Osteocyte (in vitro differentiated cells): ENCODE measurements at places on chromosomes 7 and 10.

DNA sequence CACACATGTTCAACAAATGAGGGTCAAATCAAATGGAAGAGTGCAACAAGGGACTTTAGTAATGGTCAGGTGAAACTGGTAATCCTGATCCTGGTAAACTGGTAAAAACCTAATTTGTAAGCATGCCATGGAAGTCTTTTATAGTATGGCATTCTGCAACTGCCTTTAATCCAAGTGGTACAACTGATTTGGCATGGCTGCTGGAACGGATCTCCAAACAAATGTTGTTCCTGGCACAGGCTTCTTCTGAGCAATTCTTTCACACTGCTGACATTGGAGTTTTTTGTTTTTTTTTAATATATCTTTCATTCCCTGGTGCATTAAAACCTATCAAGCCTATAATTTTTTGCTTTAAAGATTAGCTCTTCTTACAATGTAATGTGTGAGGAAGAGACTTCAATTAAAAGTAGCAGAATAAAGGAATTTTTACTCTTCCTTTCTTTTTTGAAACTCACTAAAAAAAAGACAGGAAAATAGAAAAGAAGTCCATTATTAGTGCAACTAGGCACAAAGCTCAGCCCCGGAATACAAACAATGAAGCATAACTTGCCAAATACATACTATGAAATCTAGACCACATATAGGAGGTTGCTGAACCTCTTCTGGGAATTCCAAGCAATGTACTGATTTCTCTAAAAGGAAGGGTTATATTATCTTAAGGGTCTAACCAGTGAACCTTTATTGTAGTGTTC lies 79.3 kb upstream of the OIT3 start:
- DNase-seq, result no peak

DNA sequence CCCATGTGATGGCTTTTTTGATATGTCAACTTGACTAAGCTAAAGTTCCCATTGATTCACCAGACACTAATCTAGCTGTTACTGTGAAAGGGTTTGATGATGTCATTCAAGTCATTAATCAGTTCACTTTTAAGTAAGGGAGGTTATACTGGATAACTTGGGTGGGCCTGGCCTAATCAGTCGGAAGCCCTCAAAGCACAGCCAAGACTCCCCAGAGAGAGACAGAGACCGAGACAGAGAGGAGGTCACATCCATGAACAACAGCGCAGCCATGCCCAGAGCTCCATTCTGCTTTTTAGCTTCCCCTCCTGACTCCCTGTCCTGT lies 103.4 kb downstream of the TRIL start:
- DNase-seq, result no peak

DNA sequence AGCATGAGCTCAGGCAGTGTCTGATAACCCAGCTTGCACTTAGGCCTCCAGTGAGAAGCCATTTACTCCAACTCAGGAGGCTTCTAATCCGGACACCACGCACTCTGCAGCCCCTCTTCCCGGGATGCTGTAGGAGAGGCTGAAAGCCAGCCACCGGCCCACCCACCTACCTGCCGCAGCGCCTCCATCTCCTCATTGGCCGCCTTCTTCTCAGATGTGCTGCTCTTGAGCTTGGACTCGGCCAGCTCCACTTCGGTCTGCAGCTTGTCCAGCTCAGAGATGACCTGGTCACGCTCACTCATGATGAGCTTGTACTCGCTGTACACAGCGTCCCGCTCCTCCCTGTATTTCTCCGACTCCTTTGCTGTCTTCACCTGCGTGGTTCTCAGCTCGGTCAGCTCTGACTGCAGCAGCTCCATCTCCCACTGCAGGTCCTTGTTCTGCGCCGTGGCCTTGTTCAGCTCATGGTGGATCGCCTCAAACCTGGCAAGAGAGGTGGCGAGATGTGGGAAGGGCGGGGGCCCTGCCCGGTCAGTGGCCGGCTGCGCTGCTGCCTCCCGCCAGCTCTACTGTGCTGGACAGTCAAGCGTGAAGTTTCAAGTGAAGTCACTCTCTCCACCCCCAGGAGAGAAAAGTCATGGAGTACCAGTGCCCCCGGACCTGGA lies 84.7 kb downstream of the DLG5 start:
- no peak for DNase-seq

DNA sequence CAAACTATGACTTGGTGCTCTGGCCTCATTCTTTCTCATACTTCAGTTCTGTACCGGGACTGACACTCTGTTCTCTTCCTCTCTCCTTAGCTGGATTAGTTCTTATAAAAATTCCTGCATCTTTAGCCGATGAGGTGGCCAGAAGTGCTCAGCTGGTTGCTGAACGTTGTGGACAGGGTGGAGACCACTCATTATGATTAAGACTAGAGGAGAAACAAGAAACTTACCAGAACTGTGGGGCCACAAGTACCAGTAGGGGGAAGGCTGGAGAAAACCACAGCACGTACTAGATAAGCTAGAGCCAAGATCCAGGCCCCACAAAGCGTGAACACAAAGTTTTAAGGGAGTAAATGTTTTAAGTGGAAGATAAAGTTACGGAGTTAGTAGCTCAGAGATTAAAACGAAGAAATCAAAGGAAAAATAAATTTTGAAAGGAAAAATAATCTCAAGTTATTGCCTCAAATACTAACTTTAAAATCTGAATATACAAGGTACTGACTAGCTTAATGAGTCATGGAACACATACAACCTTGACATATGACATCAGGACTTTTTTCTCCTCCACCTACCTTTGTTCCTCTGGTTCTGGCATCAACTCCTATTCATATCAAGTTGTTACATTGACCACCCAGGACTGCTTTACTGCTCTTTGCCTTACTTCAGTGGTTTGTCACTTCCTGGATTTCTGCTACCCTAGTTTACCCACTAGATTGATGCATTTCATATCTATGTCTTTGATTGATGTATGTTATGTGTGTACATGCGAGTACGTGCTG lies 469.0 kb downstream of the TFEC start:
- DNase-seq, result no peak

GRCh38 chr7:98463837-98464557 lies 63.1 kb upstream of the BAIAP2L1 start:
- no peak for DNase-seq

GRCh38 chr10:97090035-97090434 lies 95.7 kb downstream of the SLIT1 start:
- no peak for DNase-seq

GRCh38 chr7:83105063-83105462 lies 57.6 kb downstream of the PCLO start:
- no peak for DNase-seq

- no peak for DNase-seq
These were observed 38.7 kb upstream of the GSAP start for GRCh38 chr7:77454802-77455201.

- no peak for DNase-seq
These were observed 74.9 kb downstream of the RSU1 start for GRCh38 chr10:16742165-16742960.

DNA sequence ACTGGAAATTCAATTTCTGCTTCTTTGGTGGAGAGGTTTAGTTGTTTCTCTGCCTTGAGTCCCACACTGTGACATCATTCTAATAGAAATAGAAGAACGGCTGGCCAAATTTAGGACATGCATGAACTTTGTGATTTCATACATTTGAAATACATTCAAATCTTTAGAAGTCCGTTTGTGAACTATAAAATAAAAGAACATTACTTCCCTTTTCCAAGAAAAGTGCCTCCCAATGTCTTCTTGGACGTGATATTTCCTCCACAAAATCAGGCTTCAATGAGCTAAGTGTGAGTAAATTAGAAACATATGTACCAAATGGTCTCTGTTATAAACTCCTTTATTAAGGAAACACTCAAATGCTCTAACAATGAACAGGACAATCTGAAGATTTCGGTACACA lies 314.5 kb upstream of the AKR1E2 start:
- DNase-seq, result no peak

- DNase-seq, result no peak
These were observed 297.9 kb upstream of the ETV1 start for GRCh38 chr7:14287398-14287797.

DNA sequence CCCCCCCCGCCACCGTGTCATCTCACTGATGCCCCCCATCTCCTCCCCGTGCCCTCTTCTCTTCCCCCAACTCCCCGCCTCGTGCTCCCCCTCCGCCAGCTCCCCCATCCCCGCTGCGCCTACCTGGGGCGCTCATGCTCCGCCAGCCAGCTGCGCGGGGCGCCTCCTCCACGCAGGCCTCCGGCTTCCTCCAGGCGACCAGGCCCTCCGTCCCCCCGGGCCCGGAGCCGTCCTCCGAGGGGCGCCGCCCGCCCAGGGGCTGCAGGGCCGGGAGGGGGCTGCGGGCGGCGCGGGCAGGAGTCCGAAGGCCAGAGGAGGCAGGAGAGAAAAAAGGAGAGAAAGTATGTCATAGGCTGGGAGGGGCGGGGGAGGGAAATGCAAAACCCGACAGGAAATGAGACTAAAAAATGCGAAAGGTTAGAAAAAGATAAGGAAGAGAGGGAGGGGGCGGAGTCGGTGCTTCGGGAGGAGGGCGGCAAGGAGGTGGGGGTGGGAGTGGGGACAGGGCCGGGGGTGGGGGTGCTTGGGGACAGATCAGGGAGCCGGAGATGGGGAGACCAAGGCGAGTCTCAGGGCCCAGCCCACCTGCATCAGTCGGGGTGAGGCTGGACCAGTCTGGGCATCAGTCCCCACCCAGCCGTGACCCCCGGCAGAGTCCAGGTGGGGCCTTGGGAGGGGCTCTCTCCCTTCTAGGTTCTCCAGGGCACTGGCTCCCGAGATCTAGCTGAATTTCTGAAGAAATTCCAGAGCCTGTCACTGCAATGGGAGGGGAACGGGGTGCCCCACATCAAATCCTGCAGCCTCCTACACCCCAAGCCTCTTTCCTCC lies at the start of gene CARD11:
Gene CARD11 (minus strand): TSS at position 324 of the 828 bp plus-strand sequence. CDS start 85,361 bp downstream, outside the sequence.
- DNase-seq, result no peak

DNA sequence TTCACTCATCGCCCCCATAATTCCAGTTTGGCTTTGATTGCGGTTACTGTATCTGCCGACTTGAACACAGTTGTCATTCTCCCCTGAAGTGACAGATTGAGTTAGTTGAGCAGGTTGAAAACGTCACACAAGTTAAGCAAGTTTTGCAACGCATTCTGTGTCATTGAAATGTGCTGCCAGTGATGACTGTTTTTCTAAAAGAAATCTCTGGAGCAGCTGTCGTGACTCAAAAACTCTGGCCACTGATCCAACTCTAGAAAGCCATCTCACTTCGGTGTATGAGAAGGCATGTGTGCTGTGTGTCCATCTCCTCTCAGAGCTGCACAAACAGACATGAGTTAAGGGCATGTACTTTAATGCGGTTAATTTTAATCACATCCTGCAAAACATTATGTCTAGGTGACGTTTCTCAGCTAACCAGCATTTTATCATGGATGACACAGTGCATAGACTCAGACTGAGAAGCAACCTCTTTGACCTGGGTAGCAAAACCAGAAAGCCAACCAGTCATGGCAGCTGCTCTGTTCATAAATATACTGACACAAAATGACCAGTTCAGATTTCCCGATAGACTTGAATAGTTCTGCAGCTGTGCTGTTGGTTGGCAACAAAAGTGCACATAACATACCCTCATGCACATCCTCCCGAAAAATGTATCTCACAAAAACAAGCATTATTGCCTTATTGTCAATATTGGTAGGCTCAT lies 69.3 kb downstream of the CSTF2T start:
- DNase-seq, result no peak

GRCh38 chr10:74934100-74934812 lies 107.9 kb downstream of the KAT6B start:
- DNase-seq, result no peak

DNA sequence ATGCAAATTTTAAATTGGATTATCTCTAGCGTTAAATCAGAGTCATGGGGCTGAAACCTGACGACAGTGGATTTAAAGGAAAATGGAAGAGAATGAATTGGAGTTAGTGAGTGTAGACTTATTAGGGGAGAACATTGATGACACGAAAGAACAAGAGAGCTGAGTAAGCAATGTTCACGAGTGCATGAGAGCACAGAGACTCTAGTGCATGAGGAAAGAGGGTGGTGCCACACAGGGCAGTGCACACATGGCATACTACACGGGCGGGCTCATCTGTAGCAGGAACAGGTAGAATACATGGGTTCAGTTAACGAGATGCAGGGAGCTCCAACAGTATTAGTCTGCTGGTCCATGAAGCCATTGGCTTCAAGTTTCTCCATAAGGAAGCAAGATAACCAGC lies 53.9 kb downstream of the USP6NL start:
- DNase-seq, result no peak

DNA sequence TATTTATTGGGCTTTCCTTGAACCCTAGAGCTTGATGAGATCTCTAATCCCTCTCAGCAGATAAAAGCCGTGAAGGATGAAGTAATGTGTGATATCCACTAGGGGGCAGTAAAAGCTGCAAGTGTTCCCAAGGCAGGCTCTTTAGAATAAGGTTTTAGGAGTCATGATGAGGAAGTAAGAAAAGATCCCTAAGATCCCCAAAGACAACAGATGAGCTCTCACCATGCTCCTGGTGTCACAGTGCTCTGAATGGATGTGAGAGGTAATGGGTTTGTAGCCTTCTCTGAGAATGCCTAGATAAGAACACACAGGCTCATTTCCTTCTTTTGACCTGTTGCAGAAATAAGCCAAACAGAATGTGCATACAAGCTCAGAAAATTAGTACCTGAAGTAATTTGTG lies 70.4 kb upstream of the ITPRID1 start:
- no peak for DNase-seq

GRCh38 chr10:17768957-17769356 lies 17.0 kb downstream of the TMEM236 start:
- no peak for DNase-seq

- no peak for DNase-seq
These were observed 138.2 kb upstream of the SORCS3 start for GRCh38 chr10:104502907-104503306.

- DNase-seq, result no peak
These were observed 1.4 kb downstream of the ANKMY2 start for GRCh38 chr7:16644157-16644556.

- DNase-seq, result no peak
These were observed 17.1 kb downstream of the LANCL2 start for GRCh38 chr7:55382251-55382650.

GRCh38 chr10:125538947-125539731 lies 143.8 kb downstream of the TEX36 start:
- DNase-seq, result no peak

DNA sequence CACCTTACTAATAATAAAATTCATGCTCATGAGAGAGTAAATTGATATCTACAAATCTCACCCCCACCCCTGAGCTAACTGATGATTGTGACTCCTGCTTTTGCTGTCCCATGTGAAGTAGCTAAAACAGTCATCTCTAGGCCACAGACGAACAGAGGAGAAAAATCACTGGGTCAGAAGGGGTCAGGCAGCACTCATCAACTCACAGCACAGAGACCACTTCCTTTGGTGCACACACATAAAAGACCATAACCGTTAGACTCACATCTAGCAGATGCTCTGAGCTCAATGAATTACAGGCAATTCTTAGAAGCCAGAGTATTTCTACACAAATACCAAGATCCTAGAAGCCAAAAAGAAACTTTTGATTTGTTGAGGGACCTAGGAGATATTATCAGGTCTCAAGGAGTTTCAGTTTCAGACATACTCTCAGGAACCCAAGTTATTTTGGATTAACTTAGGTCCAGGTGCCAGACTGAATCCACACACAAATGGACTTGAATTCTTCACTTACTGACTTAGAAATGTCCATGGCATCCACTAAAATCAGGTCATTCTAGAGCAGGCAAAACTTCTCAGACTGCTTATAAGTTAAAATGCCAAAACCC lies 65.0 kb upstream of the TES start:
- no peak for DNase-seq

GRCh38 chr7:25698451-25699113 lies 453.4 kb upstream of the NFE2L3 start:
- DNase-seq, result no peak
